ENCODE measurements at places on chromosomes 12 and 14. TPM values are rescaled to one million over a fixed set of nuclear protein-coding genes. Genes with fewer than 3 reads are reported as not detected.

OR6C2 gene
- 1.2 TPM for total RNA-seq

TMPRSS12 gene
- total RNA-seq: not detected

RPGRIP1 gene
- 0.49 TPM for total RNA-seq

PCED1B gene
- total RNA-seq: 22.1 TPM

HOXC9 gene
- 1.7 TPM for total RNA-seq

RBP5 gene
- total RNA-seq: 7.5 TPM

SALL2 gene
- 12.8 TPM for total RNA-seq

TMEM30B gene
- total RNA-seq: 34.0 TPM

- DNase-seq: no peak
These were observed 1482.5 kb upstream of the TMEM132C start for GRCh38 chr12:126784328-126784921.

GRCh38 chr12:127588249-127588648, 678.7 kb upstream of the TMEM132C start:
- no peak for DNase-seq

GRCh38 chr12:86663716-86664115, 407.5 kb upstream of the MGAT4C start:
- no peak for DNase-seq

DNA sequence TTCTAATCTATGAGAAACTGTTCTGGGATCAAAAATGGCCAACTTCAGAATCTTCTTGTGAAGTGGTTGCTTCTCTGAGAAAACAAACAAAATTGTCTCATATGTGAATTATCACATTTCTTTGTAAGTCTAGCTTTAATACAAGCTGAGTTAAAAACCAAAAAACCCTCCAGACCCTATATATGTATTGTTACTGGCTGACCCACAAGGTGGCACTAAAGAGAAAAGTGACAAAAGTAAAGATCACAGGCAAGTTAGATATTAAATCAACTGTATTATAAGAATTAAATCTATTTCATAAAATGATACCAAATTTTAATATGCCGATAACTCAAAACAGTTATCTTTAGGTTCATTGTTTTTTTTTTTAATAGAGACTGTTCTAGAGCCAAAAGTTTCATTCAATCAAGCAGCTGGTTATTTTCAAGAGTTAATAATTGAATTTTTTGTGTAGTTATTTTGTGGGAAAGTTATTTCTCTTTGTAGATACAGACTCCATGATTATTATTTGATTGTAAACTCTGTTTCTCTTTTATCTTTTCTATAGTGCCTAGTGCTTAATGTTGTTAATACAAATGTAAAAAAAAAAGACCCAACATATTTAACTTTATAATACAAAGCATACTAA, 7.5 kb upstream of the TRHDE start:
- no peak for DNase-seq

DNA sequence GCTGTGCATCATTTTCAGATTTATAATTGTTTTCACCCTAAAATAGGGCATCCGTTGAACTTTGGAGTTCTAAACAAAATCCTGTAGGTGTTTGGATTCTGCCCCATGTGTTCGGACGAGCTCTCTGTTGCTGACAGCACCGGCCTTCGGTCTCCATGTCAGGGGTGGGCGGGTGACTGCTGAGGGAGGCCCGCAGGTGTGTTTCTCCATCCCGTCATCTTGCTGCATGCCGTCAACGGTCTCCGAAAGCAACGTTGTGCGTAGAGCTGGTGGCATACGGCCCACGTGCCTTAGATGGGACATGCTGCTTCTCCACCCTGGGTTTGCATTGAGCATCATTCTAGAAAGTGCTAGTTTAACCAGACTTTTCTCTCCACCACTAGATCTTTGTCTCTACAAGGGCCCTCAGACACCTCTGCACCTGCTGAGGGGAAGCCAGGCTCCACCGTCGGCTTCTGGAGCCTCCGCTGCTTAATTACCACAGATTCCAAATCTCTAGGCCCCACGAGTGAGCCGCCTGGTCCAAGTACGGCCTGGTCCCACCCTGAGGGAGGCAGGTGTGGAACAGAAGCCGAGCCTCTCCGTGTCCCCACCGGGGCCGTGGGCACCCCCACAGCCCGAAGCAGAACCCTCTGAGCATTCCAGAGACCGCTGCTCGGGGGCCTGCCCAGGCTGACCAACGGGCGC, 15.7 kb upstream of the AMN start:
- no peak for DNase-seq

- DNase-seq: peak; percentile 64
These were observed 63.8 kb upstream of the ACTN1 start for GRCh38 chr14:69042787-69043444.

DNA sequence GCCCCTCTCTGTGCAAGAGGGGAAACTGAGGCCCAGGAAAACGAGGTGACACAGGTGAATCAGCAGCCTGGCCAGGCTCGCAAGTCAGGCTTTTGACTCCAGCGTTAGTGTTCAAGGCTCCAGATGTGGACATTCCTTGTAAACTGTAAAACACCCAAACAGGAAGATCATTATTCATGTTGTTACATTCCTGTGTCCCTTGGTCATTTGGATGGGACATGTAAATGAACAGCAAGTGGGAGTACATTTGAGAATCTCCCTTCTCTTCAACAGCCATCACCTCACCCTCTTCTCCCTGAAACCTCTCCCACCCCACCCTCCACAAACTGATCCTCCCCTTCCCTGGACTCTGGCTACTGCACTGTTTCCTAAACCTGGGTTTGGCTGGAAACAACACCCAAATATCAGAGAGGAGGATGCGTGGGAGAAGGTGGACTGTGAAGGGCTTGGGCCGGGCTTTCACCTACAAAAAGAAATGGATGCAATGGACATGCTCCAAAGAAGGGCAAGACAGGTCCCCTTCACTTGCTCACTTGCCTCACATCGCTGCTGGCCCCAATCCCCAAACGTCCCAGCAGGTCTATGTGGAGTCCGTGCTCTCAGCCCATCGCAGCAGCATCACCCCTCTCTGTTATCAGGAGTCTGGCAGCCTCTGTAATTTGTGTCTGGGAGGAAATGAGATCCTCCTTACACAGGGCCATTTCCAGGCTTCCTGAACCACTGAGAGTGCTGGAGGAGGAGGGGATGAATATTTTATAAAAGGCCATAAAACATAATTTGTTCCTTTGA, 76.7 kb downstream of the GALNT8 start:
- DNase-seq: no peak

DNA sequence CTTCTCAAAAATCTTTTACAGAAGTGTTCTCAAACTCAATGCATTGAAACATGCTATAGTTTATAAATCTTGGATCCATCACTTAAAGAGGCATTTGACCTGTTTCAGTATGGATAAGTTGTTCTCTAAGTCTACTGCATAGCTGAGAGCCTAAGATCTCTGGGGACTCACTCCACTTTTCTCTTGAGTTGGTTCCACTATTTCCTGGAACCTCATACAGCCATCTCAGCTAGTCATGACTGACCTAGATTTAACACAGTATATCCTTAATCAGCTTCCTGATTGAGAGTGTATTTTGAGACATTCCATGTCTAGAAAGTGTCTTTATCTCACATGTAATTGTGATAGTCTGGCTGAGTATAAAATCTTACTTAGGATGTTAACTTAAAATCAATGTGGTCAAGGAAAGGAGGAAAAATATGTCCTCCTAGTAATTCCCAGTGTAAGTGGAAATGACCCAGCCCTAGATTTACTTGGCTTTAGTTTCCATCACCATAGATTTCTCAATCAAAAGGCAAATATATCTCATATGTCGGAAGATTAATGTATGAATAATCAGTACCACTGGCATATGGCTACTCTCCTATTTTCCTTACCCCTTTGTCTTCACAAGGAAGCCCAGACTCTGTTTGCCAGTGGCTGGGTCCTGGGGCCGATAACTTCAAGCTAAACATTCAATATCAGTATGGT, 61.9 kb downstream of the KICS2 start:
- DNase-seq: no peak

- no peak for DNase-seq
These were observed 61.6 kb downstream of the PPP2R5C start for GRCh38 chr14:101823066-101823465.

- no peak for DNase-seq
These were observed 318.8 kb downstream of the PRKD1 start for GRCh38 chr14:29608861-29609260.

GRCh38 chr12:6540181-6540877, 6.0 kb downstream of the GAPDH start:
- DNase-seq: peak; percentile 95

- DNase-seq: no peak
These were observed 33.2 kb downstream of the ZNF664 start for GRCh38 chr12:124006085-124006845.

DNA sequence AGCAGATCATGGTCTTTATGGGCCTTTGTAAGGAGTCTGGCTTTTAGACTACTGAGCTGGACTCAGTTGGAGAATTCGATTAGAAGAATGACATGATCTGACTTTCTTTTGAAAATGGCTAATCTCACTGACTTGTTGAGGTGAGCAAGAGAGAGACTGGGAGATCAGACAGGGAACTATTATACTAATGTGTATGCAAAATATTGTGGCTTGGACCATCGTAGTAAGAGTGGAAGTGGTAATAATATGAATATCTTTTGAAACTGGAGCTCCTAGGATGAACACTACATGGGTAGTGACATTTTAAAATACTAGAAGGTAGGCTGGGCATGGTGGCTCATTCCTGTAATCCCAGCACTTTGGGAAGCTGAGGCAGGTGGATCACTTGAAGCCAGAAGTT, 56.2 kb upstream of the CCT2 start:
- DNase-seq: no peak

GRCh38 chr12:3170423-3171194, 93.4 kb downstream of the TSPAN9 start:
- DNase-seq: no peak

DNA sequence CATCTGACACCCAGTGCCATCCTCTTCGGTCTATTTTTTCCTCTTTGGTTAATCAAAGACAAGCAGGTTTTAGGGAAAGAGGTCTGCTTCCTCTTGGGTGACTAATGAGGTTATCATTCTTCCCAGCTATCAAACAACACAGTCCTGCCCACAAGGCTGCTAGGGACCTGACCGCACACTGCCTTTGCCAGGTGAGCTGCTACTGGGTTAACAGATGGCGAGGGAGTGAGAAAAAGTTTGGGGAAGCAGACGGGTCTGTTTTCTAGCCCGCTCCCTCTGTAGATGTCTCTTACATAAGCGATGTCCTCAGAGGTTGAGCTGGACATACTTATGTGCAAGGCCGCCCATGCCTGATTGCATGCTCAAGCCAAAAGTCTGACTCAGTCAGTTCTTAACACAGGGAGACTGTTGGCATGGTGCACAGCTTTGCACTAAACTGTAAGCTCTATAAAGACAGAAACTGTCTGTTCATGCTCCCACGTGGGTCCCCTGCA, 94.1 kb downstream of the SLC15A4 start:
- no peak for DNase-seq

- DNase-seq: no peak
These were observed 40.1 kb upstream of the CRY1 start for GRCh38 chr12:107133462-107133861.

DNA sequence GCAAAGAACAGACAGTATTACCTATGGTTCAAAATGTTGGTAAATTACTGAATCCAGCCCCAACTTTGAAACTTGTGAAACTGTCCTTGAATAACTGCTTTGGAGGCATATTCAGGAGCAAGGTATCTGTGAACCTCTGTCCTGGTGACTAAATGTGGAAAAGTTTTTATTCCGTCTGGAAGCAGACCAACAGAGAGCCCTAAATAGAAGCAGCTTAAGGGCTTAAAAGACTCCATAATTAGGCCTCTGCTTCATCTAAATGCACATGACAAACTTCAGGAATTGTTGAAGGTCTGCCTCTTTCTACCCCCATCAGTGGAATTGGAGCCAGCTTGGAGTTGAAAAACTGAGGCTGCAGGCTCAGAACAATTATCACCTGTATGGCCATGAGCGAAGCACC, 276.5 kb downstream of the KCNH5 start:
- no peak for DNase-seq

- no peak for DNase-seq
These were observed 153.6 kb downstream of the PPM1H start for GRCh38 chr12:62781136-62781880.

DNA sequence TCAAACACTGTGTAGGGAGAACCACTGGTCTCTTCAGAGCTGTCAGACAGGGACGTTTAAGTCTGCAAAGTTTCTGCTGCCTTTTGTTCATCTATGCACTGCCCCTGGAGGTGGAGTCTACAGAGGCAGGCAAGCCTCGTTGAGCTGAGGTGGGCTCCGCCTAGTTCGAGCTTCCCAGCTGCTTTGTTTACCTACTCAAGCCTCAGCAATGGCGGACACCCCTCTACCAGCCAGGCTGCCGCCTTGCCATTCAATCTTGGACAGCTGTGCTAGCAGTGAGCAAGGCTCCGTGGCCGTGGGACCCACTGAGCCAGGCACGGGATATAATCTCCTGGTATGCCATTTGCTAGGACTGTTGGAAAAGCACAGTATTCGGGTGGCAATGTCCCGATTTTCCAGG, 24.6 kb upstream of the YBX3 start:
- DNase-seq: no peak

- DNase-seq: no peak
These were observed 138.1 kb upstream of the FLRT2 start for GRCh38 chr14:85391892-85392291.

GRCh38 chr14:78248501-78249090, 78.4 kb downstream of the NRXN3 start:
- no peak for DNase-seq

- DNase-seq: no peak
These were observed 128.5 kb upstream of the RGS6 start for GRCh38 chr14:71803539-71804260.

- DNase-seq: no peak
These were observed 25.5 kb upstream of the FBXO34 start for GRCh38 chr14:55245657-55246268.
